ENCODE measurements at places on chromosomes 2 and 18. TPM values are rescaled to one million over a fixed set of nuclear protein-coding genes. Genes with fewer than 3 reads are reported as not detected.

CRYGA gene
- not detected for total RNA-seq

AQP12B gene
- total RNA-seq: not detected

GPR75 gene
- total RNA-seq: 0.79 TPM

GALNT14 gene
- 12.4 TPM for total RNA-seq

AQP12A gene
- not detected for total RNA-seq

APOB gene
- under 0.01 TPM for total RNA-seq

C2orf80 gene
- not detected for total RNA-seq

ZSWIM2 gene
- total RNA-seq: not detected

COLEC12 gene
- total RNA-seq: under 0.01 TPM

RGPD4 gene
- not detected for total RNA-seq

POTEJ gene
- not detected for total RNA-seq

REG3G gene
- not detected for total RNA-seq

ANO7 gene
- total RNA-seq: 0.13 TPM

NEB gene
- total RNA-seq: 0.90 TPM

GREB1 gene
- under 0.01 TPM for total RNA-seq

OXER1 gene
- total RNA-seq: not detected

ANKRD30B gene
- not detected for total RNA-seq

NEURL3 gene
- total RNA-seq: not detected

LIPG gene
- total RNA-seq: 9.5 TPM

ZC3H6 gene
- 5.6 TPM for total RNA-seq

ABI2 gene
- 4.7 TPM for total RNA-seq

STAT4 gene
- total RNA-seq: 12.3 TPM

ACTG2 gene
- not detected for total RNA-seq

ACADL gene
- 0.26 TPM for total RNA-seq

GCG gene
- not detected for total RNA-seq

NETO1 gene
- total RNA-seq: not detected

IRS1 gene
- 12.6 TPM for total RNA-seq

SP140 gene
- total RNA-seq: not detected

ORC2 gene
- 14.5 TPM for total RNA-seq

PAIP2B gene
- total RNA-seq: 5.2 TPM

CNTNAP5 gene
- total RNA-seq: not detected

ABCG8 gene
- total RNA-seq: under 0.01 TPM

DNAH6 gene
- under 0.01 TPM for total RNA-seq

ANKRD44 gene
- 0.90 TPM for total RNA-seq
